ENCODE measurements at places on chromosomes 13 and 19. TPM values are rescaled to one million over a fixed set of nuclear protein-coding genes. Genes with fewer than 3 reads are reported as not detected.

Gene ZNF829
- total RNA-seq, result 9.1 TPM

Gene KLK3
- not detected for total RNA-seq

Gene ZNF600
- total RNA-seq, result 1.9 TPM

Gene ZSCAN4
- total RNA-seq, result not detected

Gene NLRP12
- total RNA-seq, result not detected

Gene RXFP2
- not detected for total RNA-seq

Gene TEX26
- total RNA-seq, result not detected

Gene SLC10A2
- total RNA-seq, result not detected

Gene C5AR2
- total RNA-seq, result under 0.01 TPM

Gene SPRY2
- 40.1 TPM for total RNA-seq

Gene SHANK1
- 49.1 TPM for total RNA-seq

Gene SLC25A41
- total RNA-seq, result 0.63 TPM

Gene LENG1
- 4.7 TPM for total RNA-seq

Gene MYBPC2
- not detected for total RNA-seq

Gene ABHD17A
- total RNA-seq, result 37.9 TPM

Gene ZNF208
- total RNA-seq, result 14.7 TPM

Gene AMER2
- total RNA-seq, result 153 TPM

Gene FXYD3
- not detected for total RNA-seq

Gene TEX101
- total RNA-seq, result not detected

Gene EFNB2
- total RNA-seq, result 99.2 TPM

Gene COL5A3
- 1.3 TPM for total RNA-seq

Gene VSTM1
- not detected for total RNA-seq

Gene DKKL1
- total RNA-seq, result 1.9 TPM

Gene RNF113B
- total RNA-seq, result not detected

Gene FOXA3
- total RNA-seq, result not detected

Gene SUGP2
- 145 TPM for total RNA-seq

Gene CKAP2
- total RNA-seq, result 26.9 TPM

Gene AKAP8
- total RNA-seq, result 16.6 TPM

Gene ZFP28
- total RNA-seq, result 42.3 TPM

Gene PSG5
- not detected for total RNA-seq

Gene ZNF546
- 20.3 TPM for total RNA-seq

Gene CALR3
- total RNA-seq, result not detected

Gene KIR3DL1
- not detected for total RNA-seq

Gene ADGRE2
- 0.31 TPM for total RNA-seq

Gene NMRK2
- not detected for total RNA-seq

Gene CYP4F12
- not detected for total RNA-seq

Gene C19orf38
- 0.63 TPM for total RNA-seq

Gene ATP8A2
- 66.4 TPM for total RNA-seq

Gene TDRD12
- 0.63 TPM for total RNA-seq

Measured in parietal lobe (tissue), 2 donors.